ENCODE measurements at places on chromosomes 6 and 20.
A peak's percentile ranks its signal among the peaks of the same experiment; 100 is the strongest.

GRCh38 chr6:6148192-6148815 is 141.6 kb upstream of the NRN1 start:
- DNase-seq: no peak

GRCh38 chr6:166638573-166638964 is 11.5 kb upstream of the RPS6KA2 start:
- DNase-seq: no peak

DNA sequence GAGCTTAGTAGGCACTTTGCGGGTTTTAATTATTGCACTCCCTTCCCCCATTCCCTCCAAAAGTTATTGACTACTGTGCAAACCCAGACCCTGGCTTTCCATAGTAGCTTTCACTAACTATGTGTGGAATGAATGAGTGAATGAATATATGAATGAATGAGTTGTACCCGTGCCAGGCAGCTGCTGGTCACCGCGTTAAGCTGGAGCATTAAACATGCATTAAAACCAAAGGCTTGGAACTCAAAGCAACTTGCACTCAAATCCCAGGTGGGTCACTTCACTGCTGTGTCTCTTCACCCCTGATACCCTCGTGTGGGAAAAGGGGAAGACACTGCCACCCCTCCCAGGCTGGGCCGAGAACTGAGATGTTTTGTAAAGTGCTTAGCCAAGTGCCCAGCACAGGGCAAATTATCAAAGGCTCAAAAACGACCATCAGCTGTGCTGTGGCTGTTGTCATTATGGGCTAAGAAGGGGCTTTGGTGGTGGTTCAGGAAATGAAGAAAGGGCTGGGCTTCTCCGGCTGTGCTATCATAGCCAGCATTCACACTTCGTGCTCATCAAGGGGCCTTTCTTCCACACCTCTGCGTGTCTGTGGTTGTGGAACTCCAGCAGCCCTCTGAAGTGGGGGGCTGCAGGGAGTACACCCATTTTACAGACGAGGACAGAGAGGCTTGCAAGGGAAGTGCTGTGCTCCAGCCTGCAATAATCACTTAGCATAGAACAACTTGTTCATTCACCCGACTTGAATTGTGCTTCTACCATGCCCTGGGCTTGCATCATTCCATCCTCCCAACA is 60.2 kb upstream of the STX16 start:
- no peak for DNase-seq

- no peak for DNase-seq
Measured at GRCh38 chr6:149095842-149096241, 221.7 kb upstream of the TAB2 start.

DNA sequence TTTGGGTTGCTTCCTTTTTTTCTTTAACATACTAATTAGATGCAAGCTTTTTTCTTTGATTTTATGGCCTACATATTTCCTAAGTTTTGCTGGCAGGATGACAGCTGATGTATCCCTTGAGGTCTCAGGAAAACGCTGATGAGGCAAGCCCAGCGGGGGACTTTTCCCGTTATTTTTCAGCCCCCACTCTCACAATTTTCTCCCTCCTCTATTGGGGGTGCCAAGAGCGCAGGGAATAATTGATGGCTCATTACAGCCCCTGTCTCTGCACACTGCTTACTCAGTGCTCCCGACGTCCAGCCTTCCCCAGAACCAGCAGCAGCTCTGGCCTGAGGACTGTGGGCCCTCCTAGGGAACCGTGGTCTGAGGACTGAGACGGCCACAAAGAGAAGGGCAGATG is 38.6 kb upstream of the VSTM2L start:
- DNase-seq: no peak

DNA sequence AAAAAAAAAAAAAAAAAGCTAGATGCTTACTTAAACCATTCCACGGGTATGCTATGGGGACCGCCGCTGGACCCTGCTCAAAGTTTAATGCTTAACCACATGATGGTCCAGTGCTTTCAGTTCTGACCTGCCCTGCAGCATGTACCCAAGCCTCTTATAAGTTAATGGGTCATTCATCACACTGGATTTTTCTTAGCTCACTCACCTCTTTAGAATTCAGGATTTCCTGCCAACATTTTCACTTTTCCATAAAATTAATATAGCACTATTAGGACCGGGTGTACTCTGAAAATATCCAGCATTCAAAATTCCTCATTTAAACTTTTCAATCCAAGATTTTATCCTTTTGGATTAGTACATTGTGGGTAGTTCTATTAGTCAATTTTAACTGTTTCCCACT is 140.8 kb downstream of the ALDH8A1 start:
- DNase-seq: no peak

GRCh38 chr20:24780674-24781417 is 168.2 kb upstream of the CST7 start:
- no peak for DNase-seq

GRCh38 chr6:135922174-135922573 is 70.7 kb downstream of the PDE7B start:
- DNase-seq: peak; percentile 27

DNA sequence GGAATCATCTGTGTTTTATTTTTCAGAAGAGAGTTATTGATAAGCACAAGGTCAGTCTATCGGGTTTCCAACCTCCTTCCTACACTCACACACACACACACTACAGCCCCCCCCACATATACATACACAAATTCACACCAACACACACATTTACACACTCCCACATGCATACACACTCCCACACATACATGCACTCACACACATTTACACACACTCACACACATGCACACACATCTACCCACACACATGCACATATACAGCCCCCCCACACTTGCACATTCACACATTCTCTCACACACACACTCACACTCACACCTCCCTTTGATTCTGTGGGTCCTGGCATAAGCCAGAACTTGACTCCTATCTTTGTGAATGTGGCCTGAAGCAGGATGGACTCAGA is 34.5 kb upstream of the PAX1 start:
- no peak for DNase-seq

DNA sequence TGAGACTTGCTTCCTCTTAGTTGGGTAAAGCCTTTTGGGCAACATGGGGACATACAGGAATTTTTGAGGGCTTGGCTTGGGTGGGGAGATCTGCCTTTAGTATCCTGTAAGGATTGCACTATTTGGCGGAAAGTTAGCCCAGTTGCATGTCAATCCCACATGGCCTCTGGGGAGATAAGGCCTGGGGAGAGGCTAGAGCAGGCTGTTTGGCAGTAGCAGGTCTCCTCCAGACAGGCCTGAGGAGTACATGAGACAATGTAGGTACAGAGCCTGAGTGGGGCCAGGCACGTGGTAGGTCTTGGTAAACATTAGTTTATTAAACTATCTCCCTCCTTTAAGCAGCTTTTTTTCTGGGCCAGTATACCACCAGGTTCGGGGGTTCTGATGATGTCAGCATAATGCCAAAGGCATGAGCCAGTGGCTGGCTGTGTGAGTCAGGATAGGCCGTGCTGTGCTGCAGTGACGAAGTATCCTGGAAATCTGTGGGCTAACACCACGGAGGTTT is 147.9 kb downstream of the VEGFA start:
- no peak for DNase-seq

DNA sequence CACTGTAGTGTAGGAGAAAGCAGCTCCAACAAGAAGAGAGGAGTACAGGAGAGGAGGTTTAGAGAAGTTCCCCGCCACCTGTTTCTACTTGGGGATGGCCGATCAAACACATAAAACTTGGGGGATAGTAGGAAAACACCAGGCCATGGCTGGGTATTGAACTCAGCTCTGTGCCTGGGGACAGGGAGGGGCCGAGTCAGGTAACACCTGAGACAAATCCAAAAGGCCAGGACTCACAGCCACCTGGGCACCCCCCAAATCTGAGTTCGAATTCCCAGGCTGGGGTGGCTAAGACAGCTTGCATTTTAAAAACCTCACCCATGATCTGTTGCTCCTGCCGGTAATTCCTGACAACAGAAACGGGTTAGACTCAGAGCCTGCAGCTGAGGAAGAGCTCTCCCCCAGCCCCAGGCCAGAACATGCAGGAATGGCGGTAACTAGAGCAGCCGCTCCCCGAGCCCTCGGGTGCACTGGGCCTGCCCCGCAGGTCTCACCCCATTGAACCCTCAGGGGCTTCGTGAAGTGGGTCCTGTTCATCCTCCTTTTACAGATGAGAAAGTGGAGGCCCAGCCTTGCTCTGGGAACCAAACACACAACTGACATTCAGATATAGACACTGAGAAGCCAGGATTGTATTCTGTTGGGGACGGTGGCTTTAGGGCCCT is 61.0 kb downstream of the TCP11 start:
- peak; percentile 40 for DNase-seq

GRCh38 chr20:35116258-35116657 is 23.7 kb upstream of the TRPC4AP start:
- DNase-seq: no peak

DNA sequence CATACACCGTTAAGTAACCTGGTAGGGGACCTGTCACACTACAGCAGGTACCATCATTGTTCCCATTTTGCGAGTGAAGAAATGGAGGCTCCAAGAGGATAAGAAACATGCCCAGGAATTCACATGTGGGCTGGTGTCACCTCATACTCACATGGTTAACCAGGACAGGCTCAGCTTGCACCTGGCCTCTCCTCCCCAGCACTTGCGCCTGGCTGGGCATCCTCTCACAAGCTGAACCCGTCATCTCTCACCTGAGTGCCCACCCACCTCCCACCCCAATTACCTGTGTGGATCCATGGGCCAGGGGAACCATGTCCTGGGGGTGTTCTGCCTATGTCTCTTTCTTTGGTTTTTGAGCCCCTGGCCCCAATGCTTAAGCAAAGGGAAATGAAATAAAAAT is 1.5 kb downstream of the SFTA2 start:
- DNase-seq: no peak

DNA sequence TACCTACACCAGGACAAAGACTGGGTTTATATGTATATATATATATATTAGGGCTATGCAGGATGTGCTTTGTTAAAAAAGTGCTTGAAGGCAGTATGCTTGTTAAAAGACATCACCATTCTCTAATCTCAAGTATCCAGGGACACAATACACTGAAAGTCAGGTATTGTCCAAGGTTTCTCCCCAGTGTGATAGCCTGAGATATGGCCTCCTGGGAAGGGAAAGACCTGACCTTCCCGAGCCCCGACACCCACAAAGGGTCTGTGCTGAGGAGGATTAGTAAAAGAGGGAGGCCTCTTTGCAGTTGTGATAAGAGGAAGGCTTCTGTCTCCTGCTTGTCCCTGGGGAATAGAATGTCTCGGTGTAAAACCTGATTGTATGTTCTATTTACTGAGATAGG is 156.9 kb downstream of the GPX5 start:
- DNase-seq: no peak

DNA sequence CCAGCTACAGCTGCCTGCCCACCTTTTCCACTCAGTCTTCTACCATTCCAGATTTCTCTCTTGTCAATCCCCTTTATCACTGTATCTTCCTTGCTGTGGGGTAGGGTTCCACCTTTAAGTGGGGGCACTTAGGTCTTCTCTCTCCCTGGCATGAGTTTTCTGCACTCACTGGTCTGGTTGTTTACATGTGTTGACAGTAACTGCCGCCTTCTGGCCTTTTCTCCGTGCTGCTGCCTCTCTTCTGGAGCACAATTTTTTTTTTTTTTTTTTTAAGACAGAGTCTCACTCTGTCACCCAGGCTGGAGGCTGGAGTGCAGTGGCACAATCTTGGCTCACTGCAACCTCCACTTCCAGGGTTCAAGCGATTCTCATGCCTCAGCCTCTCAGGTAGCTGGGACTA is 12.0 kb downstream of the RNF114 start:
- DNase-seq: no peak

DNA sequence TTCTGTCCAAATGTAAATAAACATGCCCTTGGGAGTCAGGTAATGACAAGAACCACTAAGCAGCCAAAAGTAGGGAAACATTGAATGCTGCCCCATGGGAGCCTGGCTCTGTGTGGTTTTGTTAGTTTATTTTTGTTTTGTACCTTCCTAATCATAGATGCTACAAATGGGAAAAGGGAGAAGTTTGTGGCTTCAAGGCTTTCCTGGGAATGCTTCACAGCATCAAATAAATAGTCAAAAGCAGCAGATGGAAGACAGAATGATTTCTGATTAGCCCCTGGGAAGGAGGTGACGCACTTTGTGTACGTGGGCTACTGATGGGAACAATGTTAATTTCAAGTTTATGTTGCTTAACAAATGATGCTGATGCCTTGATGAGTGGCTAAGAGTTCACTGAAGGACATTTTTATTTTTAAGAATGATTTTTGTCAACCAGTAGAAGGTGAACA is 532.7 kb downstream of the BCKDHB start:
- no peak for DNase-seq

GRCh38 chr20:62875419-62876361 is 14.1 kb upstream of the TCFL5 start:
- DNase-seq: peak; percentile 93

- DNase-seq: peak; percentile 95
Measured at GRCh38 chr6:34531580-34532201, 24.4 kb downstream of the SPDEF start.

- no peak for DNase-seq
Measured at GRCh38 chr6:53615633-53616449, 49.7 kb downstream of the KLHL31 start.

DNA sequence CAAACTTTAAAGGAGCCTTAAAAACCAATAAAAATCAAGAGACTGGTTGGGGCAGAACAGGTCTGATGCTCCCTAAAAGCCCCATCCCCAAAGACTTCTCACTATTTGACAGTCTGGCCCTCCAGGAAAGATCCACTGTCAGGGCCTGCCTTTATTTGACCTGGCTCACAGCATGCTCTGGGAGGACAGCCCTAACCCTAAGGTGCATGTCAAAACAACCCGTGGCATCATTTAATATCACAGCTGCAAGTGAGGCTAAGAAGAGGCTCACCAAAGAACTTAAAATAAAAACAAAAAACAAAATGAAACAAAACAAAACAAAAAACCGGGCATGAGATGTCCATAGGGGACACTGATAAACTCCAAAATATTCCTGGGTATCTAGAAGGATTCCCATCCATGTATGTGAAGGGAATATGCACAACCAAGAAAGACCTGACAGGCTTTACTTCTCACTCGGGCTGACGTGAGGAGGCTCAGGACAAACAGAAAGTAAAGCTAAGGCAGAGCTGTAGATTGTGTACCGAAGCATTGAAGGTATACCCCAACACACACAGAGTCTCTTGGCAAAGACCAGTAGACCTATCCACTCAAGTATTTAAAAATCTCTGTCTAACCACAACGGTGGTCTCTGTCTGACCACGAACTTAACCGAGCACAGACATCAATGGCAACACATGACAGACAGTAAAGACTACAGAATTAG is 57.3 kb downstream of the AHI1 start:
- DNase-seq: no peak

GRCh38 chr6:170296746-170297575 is 6.1 kb upstream of the DLL1 start:
- peak; percentile 67 for DNase-seq

GRCh38 chr6:22827760-22828159 is 258.4 kb downstream of the HDGFL1 start:
- DNase-seq: no peak

GRCh38 chr6:105453968-105454367 is 51.1 kb upstream of the PREP start:
- no peak for DNase-seq

- peak; percentile 6 for DNase-seq
Measured at GRCh38 chr6:32668226-32668747, 1.8 kb upstream of the HLA-DQB1 start.

DNA sequence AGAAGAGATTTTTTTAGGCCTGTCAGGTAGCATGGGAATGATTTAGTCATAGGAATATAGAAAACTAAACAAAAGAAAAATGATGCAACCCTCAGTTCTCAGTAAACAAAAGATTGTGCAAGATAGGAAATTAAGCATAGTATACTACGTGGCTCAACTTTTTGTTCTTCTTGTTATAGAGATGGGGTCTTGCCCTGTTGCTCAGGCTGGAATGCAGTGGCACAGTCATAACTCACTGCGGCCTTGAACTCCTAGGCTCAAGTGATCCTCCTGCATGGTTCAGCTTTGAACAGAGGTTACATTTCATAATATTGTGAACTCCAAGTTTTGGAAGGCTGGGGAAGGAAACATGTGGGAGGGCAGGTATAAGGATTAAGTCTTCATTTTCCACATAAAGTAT is 28.5 kb downstream of the SLX4IP start:
- no peak for DNase-seq

All from H7 (cell line).